ENCODE measurements at places on chromosomes 4 and X. TPM values are rescaled to one million over a fixed set of nuclear protein-coding genes. Genes with fewer than 3 reads are reported as not detected.
A peak's percentile ranks its signal among the peaks of the same experiment; 100 is the strongest.

GRCh38 chr4:101239665-101240064 is 107.7 kb downstream of the PPP3CA start:
- no peak for ATAC-seq

DNA sequence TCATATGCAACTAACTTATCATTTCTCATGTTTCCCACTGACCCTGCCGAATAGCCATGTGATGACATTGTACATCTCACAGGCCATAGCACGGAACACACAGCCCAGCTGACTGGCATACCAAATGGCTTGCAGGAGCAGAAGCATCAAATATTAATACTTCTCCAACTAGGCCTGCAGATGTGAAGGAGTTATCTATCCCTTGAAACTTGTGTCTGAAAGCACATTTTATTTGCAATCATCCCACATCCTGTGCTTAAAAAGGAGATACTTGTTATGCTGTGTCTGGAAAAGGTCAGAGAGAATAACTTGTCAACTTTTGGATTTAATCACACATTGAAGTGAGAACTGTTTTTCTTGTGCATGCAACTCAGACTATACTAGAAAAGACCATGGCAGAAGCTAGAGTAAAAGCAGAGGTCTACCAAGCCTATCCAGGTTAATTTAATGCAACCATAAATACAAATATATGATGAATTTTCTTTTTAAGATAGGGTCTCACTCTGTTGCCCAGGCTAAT is 100.4 kb downstream of the IRF2 start:
- no peak for ATAC-seq

DNA sequence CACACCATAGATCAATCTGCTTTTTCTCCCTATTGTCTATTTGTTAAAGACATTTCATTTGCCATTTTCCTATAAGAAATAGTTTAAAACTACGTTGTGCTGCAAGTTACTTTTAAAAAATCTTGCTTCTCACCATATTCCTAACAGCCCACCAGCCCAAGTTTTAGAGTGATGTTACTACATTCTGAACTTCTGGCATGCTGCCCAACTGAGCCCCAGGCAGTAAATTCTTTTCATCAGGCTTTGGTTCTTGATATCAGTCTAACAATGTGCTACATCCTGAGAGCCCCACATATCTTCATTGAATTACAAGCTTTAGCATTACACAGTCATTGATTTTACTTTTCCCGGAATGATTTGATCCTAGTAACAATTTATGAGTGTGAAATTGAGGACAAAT is 283.8 kb upstream of the IL1RAPL1 start:
- ATAC-seq, result no peak

GYPA gene
- not detected for total RNA-seq

DNA sequence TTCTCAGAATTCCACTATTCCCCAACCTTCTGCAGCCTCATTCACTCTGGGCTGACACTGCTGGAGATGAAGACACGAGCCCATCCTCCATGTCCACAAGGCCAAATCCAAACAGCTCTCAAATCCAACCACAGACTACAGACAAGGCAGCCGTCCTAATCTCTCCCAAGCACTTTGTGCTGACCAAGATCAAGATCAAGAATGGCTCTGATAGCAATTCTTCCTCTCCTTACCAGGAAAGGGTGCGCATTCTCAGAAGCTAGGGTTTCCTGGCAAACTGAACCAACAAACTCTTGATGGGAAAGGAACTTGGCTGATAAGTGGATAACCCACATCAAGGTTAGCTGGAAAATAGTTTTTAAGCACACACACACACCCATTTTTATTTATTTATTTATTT is 26.5 kb downstream of the RELL1 start:
- ATAC-seq, result no peak

DNA sequence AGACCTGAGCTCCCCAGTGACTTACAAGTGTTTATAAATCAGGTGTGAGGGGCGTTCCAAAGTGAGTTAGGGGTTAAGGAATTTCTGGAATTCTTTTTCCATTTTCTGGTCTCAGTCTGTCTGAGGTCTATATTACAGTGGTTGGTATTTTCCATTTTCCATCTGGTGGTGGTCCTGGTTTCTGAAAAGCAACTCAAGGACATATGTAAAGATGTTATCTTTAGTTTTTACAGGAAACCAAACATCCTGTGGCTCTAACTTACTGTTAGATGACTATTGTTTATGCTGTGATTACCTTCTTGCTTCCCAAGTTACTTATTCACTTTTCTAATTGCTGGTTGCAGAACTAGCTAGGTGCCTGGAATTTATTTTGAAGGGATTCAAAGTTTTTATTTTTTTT is 53.5 kb upstream of the IL21 start:
- no peak for ATAC-seq

DNA sequence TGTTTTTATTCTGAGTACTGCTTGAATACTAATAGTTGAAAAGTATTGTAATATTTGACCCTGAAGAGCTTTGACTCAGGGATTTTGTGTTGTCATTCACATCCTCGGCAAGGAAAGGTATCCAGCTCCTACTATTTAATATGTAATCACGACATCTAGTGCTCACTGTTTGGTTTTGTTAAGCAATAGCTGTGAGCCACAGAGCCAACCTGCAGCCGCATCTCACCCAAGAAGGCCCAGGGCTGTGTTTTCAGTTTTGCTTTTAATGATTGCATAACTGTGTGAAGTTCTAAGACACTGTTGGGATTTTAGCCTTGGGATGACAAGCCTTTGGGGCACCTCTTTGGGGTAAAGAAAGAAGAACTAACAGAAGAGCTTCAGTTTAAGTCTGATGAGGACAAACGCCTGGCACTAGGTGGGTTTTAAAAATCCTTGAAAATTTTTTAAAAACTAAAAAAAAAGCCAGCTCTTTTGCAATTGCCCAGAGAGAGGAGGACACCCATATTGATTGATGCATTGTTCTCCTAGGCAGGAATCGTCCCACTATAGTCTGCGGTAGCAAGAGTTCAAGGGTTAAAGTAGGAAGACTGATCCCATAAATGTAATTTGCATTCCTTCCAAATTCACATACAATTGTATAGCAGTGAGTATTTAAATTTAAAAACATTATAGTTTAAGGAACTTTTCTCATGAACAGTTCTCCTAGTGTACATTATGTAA is 157.8 kb downstream of the RELL1 start:
- peak; percentile 47 for ATAC-seq

FLNA gene
- 417 TPM for total RNA-seq

CLNK gene
- total RNA-seq, result 0.08 TPM

- ATAC-seq, result no peak
Observed at GRCh38 chrX:112734290-112734689, 54.6 kb upstream of the LHFPL1 start.

HTT-AS gene
- total RNA-seq, result not detected

GLA gene
- 16.9 TPM for total RNA-seq

DNA sequence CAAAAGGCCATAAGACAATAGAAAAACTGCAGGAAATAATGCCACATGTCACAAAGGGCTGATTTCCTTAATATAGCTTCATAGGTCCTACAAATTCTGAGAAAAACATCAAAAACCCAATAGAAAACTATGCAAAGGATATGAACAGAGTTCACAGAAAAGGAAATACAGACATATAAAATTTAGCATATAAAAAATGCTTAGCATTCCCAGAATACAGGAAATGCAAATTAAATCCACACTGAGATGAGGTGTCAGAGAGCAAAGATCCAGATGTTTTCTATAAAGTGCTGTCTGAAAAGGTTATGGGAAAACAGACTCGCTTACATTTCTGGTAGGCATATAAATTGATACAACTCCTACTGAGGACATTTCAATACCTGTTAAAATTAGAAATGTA is 33.8 kb downstream of the TXK start:
- ATAC-seq, result no peak

LDB2 gene
- total RNA-seq, result 4.9 TPM

PABPC4L gene
- total RNA-seq, result 0.28 TPM

APBB2 gene
- total RNA-seq, result 13.3 TPM

- ATAC-seq, result no peak
Observed at GRCh38 chr4:48095441-48095840, 38.6 kb downstream of the TXK start.

TRIM2 gene
- total RNA-seq, result 9.0 TPM

DACH2 gene
- total RNA-seq, result not detected

DNA sequence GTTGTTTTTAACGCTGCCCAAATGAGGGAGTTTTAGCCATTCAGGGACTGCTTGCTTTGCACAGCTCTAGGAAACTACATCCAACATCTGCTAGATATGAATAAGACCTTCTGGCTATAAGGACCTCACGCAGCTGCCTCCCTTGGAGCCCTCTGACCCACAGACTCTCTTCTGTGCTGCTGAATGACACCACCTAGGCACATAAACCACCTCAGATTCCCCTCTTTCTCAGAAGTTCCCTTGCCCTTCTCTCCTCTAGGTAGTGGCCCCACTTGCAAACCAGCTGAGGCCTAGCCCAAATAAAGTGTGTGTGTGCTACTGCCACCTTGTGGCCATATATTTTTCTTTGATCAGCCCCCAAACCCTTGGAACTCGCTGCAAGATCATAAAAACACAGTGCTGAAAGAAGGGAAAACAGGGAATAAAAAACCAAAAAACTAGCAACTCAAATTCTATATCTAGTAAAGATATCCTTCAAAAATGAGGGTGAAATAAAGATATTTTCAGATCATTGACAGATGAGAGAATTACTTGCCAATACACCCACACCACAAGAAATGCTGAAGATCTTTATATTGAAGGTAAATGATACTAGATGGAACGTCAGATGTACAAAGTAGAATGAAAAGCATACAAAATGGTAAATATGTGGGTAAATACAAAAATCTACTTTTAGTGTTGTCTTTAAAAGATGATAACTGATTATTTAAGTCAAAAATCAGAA is 265.9 kb downstream of the ADAMTS3 start:
- ATAC-seq, result peak; percentile 43

- no peak for ATAC-seq
Observed at GRCh38 chrX:154731184-154731583, 19.7 kb downstream of the GAB3 start.

DNA sequence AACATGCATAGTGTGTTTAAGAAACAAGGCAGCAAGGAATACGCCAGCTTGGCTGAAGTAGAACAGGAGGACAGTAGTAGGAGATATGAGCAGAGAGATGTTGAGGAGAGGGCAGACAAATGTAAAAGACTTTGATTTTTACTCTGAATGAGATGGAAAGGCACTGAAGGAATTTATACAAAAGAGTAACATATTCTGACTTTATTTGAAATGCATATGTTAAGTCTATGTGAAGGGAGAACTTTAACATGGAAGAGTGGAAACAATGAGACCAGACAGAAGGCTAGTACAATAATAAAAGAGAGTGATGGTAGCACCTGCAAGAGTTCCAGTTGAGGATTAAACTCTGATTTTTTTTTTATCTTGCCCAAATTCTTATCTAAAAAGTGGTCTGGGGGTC is 176.2 kb upstream of the CENPE start:
- ATAC-seq, result no peak

GRCh38 chr4:8740666-8741395 is 130.8 kb downstream of the HMX1 start:
- no peak for ATAC-seq

GRCh38 chr4:169132561-169133305 is 122.7 kb upstream of the CBR4 start:
- no peak for ATAC-seq

DNA sequence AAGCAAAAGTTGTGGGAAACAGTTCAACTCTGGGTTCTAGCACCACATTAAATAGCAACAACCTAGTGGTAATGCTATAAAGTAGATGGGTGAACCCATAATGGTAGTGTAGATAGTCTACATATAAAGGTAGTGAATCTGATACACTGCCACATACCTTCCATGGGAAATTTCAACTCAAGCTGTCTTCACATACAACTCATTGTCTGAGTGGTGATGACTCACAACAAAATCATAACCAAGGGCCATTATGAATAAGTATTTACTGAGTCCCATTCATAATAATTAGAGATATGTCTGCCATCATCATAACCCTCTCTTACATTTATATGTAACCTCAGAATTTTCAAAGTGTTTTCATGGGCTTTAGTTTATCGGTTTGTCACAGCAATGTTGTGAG is 34.8 kb downstream of the EGF start:
- peak; percentile 74 for ATAC-seq

DNA sequence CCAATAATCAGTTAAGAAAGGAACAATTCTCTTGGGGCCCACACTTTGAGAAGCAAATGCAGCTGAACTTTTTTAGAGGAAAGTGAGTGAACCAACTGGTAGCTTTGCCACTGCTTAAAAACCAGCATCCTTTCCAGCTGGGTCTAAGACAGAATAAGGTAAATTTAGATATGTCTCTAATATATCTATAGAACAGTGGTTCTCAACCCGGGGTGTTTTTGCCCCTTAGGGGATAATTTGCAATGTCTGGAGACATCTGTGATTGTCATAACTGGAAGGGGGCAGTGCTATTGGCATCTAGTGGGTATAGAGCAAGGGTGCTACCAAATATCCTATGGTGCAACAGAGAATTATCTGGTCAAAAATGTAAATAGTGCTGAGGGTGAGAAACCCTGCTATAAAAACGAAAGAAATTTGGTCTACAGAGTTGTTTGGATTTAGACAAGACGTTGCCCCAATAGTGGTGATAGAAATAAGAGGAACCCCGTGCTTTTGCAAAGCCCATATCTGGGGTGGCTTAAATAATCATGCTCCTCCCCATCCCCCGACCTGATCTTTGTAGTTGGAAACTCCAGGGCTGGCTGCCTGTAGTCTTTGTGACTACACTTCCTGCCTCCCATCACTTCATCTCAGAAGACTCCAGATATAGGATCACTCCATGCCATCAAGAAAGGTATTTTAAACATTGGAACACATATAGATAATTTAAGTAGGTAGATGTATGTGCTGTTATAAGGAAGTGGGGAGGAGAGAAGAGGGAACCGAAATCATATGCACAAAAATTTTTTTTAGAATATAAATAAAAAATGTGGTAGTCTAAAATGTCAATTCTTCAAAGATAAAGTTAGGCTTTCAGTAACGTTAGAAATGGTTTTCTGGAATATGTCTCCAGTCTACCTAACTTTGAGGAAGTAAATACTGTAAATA is at the start of gene TLR7:
Gene TLR7 (plus strand): TSS at position 622 of the 927 bp plus-strand sequence. CDS start 507 bp downstream, outside the sequence.
- no peak for ATAC-seq

DNA sequence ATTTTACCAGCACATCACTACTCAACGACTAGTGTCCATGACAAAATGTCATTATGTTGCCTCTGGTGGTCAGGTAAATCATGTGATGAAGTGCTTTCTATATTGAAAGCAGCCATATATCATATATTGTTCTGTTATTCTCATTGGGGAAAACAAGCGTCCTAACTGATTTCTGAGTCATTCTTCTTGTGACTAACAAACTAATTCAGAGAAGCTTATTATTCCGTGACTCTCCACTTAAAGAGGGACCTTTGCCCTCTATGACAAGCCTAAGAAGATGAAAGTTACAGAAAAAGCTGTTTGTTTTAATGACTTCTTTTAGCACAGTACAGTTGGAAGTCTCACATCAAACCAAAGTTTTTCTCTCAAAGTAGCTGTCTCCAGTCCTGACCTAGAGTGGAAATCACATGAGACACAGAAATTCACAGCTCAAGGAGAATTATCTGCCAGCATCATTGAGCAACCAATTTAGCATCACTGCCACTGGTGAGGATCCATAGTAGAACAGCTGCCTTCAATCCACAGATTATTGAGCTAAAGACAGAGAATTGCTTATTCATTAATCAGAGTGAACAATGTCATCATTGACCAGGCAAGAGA is 36.4 kb downstream of the ASB9 start:
- no peak for ATAC-seq

MAGEA8 gene
- total RNA-seq, result not detected

Measured in esophagus mucosa (tissue), 1 donor.